Stimulated activated CD8-positive, alpha-beta memory T cell treated with anti-CD3 and anti-CD28 coated beads, Interleukin-2, amount 100 ng/mL, for 48 hours (primary cell): ENCODE measurements at places on chromosomes 7 and 10.

- no peak for DNase-seq
These were observed 189.1 kb downstream of the SKAP2 start for GRCh38 chr7:26675143-26675887.

DNA sequence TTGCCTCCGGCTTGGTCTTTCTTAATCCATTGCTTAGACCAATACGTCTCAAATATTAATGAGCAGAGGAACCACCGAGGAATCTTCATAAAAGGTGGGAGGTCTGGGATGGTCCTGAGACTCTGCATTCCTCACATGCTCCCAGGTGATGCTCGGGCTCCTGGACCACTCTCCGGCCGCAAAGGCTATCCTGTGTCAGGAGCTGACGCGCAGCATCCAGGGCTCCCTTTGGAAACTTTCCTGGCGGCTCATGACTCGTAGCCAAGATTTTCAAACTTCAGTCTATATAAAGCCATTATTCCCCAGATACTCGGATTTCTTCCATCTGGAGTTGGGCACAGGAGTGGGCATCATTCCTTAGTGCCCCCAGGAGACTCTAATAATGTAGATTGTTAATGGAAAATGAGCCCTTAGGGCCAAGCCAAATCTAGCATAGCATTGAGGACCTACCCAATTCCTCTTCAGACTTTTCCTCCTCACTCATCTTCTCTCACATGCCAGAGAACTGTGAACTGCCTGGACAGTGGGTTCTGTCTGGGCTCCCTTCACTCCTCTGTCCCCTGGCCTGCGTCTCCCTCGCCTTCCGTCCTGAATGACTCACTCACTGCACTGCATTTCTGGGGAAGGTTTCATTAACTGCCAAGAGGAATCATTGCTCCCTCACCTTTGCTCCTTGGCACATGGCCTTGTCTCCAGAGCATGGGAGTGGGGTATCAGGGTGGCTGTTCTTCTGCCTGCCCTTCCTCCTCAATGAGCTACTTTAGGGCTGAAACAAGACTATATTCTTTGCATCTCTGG, 89.3 kb downstream of the MKI67 start:
- no peak for DNase-seq

DNA sequence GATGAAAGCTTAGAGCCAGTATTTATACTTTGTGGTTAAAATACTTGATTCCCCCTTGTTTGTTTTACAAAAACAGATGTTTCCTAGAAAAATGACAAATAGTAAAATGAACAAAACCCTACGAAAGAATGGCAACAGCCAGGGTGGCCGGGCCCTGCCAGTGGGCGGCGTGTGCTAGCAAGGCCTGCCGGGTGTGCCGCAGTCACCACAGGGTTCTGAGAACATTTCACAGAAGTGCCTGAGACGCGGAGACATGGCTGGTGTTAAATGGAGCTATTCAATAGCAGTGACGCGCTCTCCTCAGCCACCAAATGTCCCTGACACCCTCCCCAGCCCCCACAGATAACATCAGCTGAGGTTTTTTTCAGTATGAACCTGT, 14.5 kb downstream of the GPR146 start:
- DNase-seq, result no peak

- DNase-seq, result no peak
These were observed 120.8 kb downstream of the NRCAM start for GRCh38 chr7:108335269-108335918.

GRCh38 chr7:39102234-39102633, 124.5 kb downstream of the POU6F2 start:
- no peak for DNase-seq

GRCh38 chr7:74289018-74289658, at the start of gene CLIP2:
Gene CLIP2 (plus strand): TSS chr7:74289407. CDS start chr7:74317547, 28,140 bp downstream.
- peak; percentile 70 for DNase-seq

- DNase-seq, result no peak
These were observed 36.8 kb upstream of the AKR1C1 start for GRCh38 chr10:4926400-4926799.

- DNase-seq, result no peak
These were observed 426.9 kb downstream of the LRMDA start for GRCh38 chr10:75858339-75858738.

DNA sequence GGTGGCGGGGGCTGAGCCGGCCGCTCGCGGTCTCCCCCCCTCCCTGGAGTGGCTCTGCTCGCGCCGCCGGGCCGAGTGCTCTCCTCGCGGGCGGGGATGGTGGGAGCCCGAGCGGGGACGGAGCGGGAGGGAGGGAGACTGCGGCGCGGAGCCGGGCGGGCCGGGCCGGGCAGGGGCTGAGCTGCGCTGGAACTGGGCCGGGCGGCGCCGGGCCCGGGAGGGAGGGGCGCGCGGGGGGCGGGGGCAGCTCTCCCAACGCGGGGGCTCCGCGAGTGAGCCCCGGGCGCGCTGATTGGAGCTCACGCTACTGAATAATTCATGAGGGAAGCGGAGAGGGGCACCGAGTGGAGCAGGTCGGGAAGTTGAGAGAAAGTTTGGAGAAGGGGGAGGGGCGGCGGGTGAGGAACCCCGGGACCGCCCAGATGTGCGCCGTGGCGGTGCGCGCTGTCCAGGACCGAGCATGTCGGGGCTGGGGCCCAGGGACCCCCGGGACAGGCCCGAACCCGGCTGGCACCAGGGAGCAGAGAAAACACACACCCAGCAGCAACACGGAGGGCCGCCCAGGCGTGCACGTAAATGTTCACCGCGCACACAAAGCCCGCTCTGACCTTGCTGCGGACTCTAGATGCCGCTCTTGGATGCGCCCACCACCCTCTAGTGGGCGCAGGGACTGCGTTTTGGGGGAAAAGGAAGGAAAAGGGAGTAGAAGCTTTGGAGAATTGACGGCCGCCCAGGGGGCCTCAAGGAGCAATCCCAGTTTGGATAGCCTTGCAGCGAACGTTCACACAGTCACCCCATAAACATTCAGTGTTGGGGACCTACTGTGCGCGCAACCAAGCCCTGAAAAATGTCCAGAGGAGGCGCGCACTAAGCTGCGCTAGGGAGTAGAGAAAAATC, at the start of gene EPHB4:
EPHB4 (minus strand) TSS at position 194 of the 897 bp plus-strand sequence. CDS start 493 bp downstream, outside the sequence.
- no peak for DNase-seq

DNA sequence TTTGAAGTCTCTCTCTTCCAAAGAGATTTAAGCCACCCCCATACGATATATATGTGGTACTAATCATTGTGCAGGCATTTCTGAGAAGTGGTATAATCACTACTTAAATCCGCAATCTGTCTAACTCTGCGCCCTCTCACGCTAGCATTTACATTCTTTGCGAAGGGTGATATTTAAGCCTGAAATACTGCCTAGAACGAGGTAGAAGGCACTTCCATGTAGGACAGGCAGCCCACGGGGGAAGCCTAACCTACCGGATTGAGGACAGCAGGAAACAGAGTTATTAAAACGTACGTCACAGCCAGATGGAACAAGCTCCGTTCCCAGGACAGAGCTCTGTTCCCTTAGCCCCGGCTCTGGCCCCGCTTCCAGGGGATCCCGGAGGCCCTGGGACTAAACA, 59.3 kb upstream of the ECHDC3 start:
- no peak for DNase-seq

DNA sequence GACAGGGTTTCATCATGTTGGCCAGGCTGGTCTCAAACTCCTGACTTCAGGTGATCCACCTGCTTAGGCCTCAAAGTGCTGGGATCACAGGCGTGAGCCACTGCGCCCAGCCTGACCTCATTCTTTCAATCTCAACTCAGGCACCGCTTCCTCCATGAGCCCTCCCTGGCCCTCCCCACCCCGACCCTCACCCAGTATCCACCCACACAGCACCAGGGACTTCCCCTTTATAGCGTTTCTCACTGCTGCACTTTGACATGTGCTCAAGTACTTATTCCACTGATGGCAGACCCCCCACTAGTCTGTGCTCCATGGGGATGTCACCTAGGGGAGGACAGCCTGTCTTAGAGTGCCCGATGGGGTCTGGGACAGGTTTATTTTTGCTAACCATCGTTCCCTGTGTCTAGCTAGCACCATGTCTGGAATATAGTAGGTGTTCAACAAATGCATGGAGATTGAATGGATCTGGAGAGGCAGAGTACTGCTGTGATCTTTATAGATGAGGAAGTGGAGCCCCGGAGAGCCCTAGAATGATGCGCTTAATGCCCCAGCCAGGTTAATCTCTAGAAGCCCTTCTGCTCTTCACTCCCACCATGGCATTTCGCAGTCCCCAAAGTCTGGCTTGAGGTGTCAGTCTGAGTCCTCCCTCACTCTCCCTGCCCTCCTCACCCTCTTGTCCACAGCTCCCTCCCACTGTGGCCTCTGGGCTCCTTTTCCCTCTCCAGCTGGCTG, 258.8 kb downstream of the RPS24 start:
- no peak for DNase-seq

- no peak for DNase-seq
These were observed 70.8 kb upstream of the FGFR2 start for GRCh38 chr10:121669028-121669374.

- no peak for DNase-seq
These were observed 56.5 kb upstream of the ORC5 start for GRCh38 chr7:104264285-104264684.

- DNase-seq, result no peak
These were observed 43.8 kb downstream of the DENND2A start for GRCh38 chr7:140596519-140597427.

- DNase-seq, result no peak
These were observed 14.0 kb downstream of the RALA start for GRCh38 chr7:39637400-39637799.

GRCh38 chr7:140230516-140230860, 53.7 kb upstream of the KDM7A start:
- peak; percentile 65 for DNase-seq

- DNase-seq, result no peak
These were observed 65.3 kb upstream of the CAMK2B start for GRCh38 chr7:44390701-44391100.

DNA sequence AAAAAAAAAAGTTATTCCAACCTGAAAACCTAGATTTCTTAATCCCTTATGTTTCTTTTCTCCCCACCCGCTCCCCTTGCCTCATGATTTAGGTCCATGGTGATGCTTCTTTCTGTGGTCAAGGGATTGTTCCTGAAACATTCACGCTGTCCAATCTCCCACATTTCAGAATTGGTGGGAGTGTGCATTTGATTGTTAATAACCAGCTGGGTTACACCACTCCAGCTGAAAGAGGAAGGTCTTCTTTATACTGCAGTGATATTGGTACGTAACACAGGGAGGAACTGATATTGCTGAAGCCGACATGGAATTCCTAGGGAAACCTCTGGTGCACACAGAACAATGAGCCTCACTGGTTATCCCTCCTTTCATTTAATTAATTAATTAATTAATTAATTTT, 22.7 kb downstream of the DHTKD1 start:
- no peak for DNase-seq

GRCh38 chr10:131928248-131929095, 27.7 kb downstream of the PPP2R2D start:
- DNase-seq, result peak; percentile 59

GRCh38 chr10:59803714-59804113, 50.5 kb upstream of the MRLN start:
- DNase-seq, result no peak

- DNase-seq, result no peak
These were observed 75.4 kb upstream of the SVIL start for GRCh38 chr10:29710128-29710527.

DNA sequence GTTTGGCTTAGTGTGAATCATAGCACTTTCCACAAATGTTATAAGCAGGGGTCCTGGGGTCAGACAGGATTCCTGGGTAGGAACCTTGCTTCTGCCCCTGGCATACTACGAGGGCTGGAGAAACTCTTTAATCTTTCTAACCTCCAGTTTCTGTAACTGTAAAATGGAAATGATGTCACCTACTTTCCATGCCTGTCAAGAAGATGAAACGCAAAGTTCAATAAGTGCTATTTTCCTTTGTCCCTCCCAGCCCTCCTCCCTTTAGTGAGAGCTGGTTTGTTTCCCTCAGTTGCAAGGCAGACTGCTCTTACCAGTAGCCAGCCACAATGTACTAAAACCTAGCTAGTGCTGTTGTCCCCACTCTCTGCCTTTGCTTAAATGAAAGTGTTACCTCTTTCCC, 117.1 kb upstream of the HPS1 start:
- no peak for DNase-seq

- DNase-seq, result no peak
These were observed 205.4 kb upstream of the SH2B2 start for GRCh38 chr7:102081244-102081627.

- DNase-seq, result no peak
These were observed 198.0 kb downstream of the SKIDA1 start for GRCh38 chr10:21327289-21327993.

GRCh38 chr7:20440472-20441105, 109.9 kb downstream of the ITGB8 start:
- peak; percentile 5 for DNase-seq

- no peak for DNase-seq
These were observed 26.8 kb upstream of the SORCS3 start for GRCh38 chr10:104614245-104614831.

DNA sequence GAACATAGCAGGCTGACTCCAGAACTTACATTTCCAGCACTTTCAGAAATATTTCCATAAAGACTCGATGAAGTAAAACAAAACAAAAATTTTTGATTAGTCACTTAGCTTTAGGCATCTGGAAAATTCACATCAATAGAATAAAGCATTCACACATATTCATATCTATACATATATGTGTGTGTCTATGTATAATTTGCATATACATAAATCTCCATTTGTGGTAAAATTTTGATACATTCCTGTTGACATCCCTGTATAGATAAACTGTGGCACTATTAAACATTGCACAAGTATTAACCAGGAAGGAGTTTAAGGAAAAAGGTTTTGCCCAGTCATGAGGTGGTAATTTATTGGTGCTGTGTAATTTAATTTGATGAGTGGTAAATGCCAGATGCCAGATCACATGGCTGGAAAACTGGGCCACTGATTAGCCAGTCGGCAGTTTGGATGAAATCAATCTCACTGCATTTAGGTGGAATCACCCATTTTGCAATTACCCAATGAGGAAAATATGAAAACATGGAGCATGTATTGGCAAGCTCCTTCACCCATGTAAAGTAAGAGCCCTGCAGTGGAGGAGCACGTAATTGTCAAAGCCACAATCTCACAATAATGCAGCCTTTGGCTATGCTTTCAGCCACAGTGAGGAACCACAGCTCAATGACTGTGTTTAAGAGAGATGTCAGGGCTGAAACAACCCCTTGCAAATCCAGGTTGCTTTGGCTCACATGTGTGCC, 294.6 kb downstream of the RNLS start:
- no peak for DNase-seq

DNA sequence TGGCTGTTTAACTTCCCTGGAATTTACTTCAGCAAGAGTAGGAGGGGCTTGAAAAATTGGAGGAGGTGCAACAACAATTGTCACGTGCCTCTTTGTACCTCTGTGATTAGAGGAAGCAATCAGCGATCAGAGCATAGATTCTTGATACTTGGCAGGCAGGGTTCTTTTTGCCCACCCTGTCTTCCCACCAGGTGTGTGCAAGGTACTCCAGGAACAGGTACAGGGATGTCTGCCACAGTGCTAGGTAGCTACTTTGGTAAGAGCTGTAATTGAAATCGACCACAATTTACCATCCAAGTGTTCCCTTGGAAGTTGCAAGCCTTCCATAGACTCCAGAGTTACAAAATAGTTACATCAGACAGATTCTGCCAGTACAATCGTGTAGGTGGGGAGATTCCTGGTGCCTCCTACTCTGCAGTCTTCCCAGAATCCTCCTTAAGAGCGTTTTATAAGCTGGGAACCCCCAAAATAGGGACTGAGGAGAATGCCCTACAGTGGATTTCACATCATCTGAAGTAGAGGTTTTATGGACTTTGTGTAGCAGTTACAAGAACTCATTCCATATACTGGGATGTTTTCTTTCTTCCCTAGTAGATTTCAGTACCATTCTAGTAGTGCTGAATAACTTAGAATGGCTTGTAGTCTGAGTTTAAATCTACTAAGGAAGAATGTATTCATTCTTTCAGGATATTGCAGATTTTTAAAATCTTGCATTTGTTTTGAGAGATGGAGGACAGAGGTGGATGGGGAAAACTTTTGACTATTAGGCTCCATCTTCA, 101.9 kb downstream of the EXOC4 start:
- no peak for DNase-seq

GRCh38 chr10:96664563-96664962, 55.8 kb downstream of the PIK3AP1 start:
- no peak for DNase-seq
